ENCODE measurements at places on chromosomes 11 and 22.
A peak's percentile ranks its signal among the peaks of the same experiment; 100 is the strongest.

DNA sequence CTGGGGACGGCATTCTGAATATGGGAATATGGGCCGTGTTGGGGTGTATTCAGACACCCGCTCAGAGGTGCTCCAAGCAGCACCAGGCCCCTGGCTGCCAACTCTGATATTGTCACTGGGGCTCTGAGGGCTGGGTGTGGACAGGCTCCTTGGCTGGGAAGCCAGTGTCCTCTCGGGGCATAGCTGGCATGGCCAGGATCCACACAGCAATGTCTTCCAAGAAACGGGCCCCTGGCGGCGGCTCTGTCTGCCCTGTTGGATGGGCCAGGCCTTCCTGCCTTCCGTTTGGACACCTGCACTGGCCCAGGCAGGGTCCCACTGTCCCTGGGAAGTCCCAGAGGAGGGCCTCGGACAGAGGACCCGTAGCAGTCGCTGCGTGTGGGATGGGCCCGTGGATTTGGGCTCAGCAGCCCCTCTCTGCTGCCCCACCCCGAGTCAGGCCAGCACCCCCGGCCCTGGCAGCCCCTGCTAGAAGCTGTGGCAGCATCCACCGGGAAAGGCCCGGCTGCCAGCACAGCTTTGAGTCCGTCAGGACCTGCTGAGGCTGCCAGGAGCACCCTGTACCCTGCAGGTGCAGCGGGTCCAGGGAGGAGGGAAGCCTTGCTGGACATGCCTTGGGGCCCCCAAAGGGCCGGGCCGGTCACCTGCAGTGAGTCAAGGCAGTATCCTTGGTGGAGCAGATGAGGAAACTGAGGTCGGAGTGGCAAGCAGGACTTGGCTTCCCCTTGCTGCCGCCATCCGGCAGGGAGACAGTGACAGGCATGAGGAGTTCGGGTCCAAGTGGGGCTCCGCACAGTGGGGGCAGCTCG lies 4.1 kb downstream of the PANX2 start:
- no peaks in the 10 kb centered on the region for H3K36me3 ChIP-seq
- H3K27me3 ChIP-seq = peaks cover 2% of the 10 kb centered on the region
- no peak for DNase-seq
- no peaks in the 10 kb centered on the region for H3K4me1 ChIP-seq

DNA sequence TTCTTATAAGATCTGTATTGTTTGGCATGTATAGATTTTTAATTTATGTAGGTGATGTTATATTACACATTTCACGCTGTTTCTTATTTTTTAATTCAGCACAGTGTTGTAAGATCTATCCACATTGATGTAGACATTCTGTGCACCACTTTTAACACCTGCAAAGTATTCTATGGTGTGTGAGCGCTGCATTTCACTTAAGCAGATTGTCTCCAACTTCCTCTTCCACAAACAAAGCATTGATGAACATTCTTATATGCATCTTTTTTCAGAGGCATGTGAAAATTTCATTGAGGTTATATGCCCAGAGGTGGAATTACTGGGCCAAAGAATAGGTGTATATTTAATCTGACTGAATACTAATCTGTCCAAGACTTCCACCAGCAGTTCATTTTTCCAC lies 3.4 kb upstream of the POU2AF1 start:
- no peak overlapping the region for H3K4me3 ChIP-seq
- no peaks in the 10 kb centered on the region for H3K36me3 ChIP-seq
- H3K27me3 ChIP-seq = peaks cover 2% of the 10 kb centered on the region
- no peak overlapping the region for H3K27ac ChIP-seq

- no peak overlapping the region for H3K4me3 ChIP-seq
- DNase-seq = no peak
- H3K27ac ChIP-seq = no peak overlapping the region
- no peaks in the 10 kb centered on the region for H3K27me3 ChIP-seq
These were observed 22.4 kb downstream of the ENDOD1 start for GRCh38 chr11:95111923-95112540.

DNA sequence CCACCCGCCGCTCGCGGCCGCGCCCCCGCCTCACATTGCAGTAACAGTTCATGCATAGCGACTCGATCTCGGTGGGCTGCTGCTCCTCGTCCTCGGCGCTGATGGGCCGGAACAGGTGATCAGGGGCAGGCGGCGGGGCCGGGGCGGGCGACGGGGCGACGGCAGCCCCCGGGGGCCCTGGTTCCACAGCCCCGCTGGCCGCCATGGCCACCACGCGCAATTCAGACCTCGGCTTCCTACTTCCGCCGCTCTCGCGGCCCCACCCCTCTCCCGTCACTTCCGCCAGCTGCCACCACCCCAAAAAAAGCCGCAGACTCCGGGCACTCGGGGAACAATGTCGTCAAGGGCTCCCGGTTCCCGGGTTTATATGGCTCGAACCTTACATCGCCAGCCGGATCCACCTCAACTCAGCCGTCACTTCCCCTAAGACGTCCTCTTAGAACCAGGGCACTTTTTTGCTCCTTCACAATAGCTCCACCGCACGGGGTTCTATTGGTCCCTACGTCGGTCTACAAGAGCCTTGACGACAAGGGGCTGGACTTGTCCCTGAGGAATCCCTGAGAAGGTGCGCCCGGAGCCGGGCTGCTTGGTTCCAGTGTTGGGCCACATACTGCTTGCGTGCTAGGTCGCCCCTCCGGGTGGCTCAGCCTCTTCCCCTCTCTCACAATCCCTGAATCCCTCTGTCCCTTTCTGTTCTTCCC lies at the start of gene ZPR1:
Gene ZPR1 (minus strand): TSS at position 238 of the 701 bp plus-strand sequence. CDS start 33 bp downstream, at position 205.
- peaks cover 39% of the 10 kb centered on the region for H3K36me3 ChIP-seq
- H3K27ac ChIP-seq = peak within 1 kb of the TSS; percentile 91
- no peaks in the 10 kb centered on the region for H3K27me3 ChIP-seq
- DNase-seq = peak; percentile 65
- peak within 1 kb of the TSS; percentile 91 for H3K4me3 ChIP-seq

Measured in astrocyte (in vitro differentiated cells and primary cell).